BJ (cell line): ENCODE measurements at places on chromosomes 12 and 14.

GRCh38 chr12:42474391-42474790, 115.2 kb downstream of the PRICKLE1 start:
- peak; percentile 41 for DNase-seq

DNA sequence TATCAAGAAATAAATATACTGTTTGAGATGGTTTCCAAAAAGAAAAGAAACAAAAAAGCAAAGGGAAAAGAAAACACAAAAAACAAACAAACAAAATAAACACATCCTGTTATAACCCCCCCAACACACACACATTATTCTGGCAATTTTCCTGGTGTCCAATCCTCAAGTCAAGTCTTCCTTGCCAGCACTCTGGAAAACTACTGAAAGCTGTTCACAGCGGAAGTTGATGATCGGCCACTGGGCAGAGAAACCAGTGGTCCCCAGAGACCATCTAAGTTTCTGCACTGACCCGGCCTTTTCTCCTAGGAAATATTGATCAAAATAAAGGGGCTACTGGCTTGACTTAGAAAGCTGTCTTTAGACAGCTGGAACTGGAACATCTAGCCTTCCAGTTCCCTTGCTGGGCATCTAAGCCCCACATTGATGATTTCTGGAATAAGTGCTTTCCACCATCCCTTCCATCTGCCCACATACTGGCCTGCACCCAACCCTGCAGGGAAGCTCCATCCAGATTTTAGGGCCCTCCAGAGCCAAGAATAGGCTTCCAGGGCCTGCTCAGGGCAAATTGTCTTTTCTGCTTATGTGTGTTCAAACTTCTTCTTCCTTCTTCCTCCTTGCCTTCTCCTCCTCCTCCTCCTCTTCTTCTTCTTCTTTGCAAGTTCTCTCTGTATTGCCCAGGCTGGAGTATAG, 11.6 kb upstream of the PPP1CC start:
- no peak for DNase-seq

DNA sequence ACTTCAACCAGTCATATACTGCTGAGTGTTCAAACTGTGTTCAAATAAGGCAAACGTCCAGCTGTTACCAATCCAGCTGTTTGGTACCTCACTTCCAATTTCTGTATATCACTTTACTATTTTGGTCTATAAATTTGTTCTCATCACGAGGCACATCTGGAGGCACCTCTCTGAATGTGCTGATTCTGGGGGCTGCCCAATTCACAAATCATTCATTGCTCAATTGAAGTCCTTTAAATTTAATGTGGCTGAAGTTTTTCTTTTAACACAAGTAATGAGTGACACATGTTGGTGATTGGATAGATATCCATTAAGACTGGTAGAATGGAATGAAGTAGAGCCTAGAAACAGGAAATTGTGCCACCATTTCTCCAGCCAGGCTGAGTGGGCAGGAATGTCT, 617.0 kb upstream of the TMEM132C start:
- no peak for DNase-seq

GRCh38 chr14:32426586-32427388, 97.7 kb downstream of the AKAP6 start:
- no peak for DNase-seq

DNA sequence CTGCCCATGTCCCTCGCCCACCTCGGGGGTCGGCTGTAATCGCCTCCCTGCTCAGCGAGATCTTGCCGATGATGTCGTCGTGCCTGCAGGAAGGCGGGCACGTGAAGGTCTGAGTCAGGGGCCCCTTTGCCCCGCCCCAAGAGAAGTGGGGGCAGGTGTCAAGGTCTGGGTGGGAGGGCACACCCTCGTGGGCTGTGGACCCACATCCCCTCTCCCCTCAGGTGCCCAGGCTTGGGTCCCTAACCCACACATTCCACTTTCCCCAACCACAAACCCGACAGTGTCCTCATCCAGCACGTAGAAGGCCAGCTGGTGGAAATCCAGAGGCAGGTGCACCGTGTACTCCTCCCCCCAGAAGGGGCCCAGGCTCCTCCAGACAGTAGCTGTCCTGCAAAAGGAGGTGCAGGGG, 7.8 kb downstream of the RASAL1 start:
- DNase-seq: no peak

DNA sequence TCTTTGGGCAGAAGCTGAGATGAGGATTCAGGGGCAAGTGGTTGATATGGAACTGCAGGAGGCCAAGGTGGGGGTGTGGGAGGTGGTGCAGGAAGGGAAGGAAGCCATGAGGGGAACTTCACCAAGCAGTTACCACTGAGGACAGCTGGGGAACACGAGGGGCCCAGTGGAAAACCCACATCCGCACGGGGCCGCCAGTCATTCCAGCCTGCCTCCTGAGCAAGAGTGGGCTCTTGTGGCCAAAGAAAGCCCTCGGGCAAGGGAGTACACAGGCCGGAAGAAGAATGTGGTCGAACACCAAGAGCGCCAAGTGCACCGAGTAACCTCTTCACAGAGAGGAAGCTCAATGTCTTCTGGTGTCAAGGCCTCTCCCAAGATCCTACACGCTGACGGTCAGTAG, 252.2 kb upstream of the FOXN3 start:
- no peak for DNase-seq

- DNase-seq: no peak
Observed at GRCh38 chr14:23183479-23183878, at the start of gene SLC7A8. Gene SLC7A8, minus strand, starts transcription at chr14:23183660. Its CDS starts 746 bp downstream, at chr14:23182914.
